Stimulated activated CD8-positive, alpha-beta memory T cell treated with anti-CD3 and anti-CD28 coated beads, Interleukin-2, amount 100 ng/mL, for 48 hours (primary cell): ENCODE measurements at places on chromosomes 4 and X.
A peak's percentile ranks its signal among the peaks of the same experiment; 100 is the strongest.

- DNase-seq: no peak
These were observed 12.3 kb upstream of the ADH5 start for GRCh38 chr4:99100876-99101275.

DNA sequence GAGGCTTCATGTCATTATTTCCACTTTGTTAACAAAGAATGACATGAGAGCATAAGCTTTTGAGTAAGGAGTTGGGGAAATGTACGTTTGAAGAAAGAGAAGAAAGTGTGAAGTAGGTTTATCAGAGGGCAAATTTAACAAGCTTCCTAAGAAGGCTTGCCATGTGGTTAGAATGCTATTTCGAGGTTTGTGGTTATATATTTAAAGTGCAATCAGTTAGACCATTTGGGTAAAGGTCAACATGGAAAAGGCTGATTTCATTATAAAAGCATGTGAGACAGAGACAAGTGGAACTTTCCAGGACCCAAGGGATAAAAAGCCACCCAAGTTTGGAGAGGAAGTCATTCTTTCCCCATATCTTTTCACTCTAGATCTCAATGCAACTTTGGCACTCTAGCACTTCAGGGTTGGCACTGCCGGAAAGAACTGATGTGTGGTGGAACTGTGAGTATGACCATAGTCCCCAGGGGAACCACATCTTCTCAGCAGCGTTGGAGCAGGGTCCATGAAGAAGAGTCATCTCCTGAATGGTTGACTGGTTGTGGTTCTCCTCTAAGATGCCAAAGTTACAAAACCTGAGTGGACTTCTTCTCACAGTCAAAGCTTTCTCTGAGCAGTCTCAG, 529.9 kb downstream of the MID1IP1 start:
- peak; percentile 30 for DNase-seq

DNA sequence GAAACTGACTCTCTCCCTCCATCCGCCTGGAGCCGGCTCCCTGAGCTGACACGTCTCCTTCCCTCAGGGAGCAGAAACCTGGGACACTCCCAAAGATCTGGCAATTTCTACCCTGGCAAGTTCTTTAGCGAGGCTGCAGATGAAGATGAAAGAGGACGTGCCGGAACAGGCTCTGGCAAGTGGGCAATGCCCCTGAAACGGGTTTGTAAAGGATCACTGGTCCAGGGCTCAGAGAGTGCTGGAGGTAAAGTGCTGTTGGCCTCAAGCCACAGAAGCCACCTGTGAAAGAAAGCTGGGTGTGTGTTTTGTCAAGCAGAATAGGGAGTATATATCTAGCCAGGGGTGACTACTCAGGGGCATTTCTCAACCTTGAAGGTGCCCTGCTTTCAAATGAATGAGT, 131.4 kb upstream of the ATP6AP2 start:
- DNase-seq: no peak

GRCh38 chr4:7101692-7102515, 34.0 kb upstream of the GRPEL1 start:
- DNase-seq: peak; percentile 44

DNA sequence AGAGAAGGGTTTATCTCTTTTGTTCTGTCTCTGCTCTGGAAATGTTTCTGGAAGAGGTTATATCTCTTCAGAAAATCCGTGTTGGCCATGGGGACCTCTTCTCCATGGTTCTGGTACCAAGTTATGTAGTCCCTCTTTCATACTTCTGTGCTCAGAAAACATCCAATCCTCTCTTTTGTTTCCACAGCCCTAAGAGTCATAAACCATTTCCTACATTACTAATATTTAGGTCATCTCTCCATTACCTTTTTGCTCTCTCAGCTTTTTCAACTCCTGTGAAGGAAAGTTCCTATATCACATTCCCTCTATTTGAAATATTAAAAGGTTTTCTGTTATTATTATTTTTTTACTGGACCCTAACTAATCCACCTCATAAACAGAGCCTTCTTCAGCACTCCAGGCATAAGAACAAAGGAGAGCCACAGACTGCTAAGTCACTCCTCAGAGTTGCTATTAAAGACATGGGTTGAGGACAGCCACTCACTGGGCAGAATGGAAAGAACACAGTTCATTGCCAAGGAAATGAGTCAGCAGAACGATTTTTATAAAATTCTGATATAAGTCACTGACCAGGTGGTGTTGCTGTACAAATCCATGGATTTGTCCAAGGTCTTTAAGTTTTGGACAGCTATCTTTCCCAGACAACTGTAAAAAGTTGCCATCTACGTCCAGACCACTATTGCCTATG, 122.4 kb upstream of the NPY2R start:
- DNase-seq: no peak

- no peak for DNase-seq
These were observed 157.8 kb upstream of the TTC29 start for GRCh38 chr4:147103403-147103946.

GRCh38 chr4:84238247-84239090, 260.6 kb downstream of the NKX6-1 start:
- no peak for DNase-seq

- DNase-seq: no peak
These were observed 292.2 kb downstream of the NLGN4X start for GRCh38 chrX:5936438-5936837.

- no peak for DNase-seq
These were observed 21.2 kb downstream of the HERC3 start for GRCh38 chr4:88613417-88613875.

GRCh38 chrX:149641432-149641831, 9.8 kb upstream of the TMEM185A start:
- no peak for DNase-seq

DNA sequence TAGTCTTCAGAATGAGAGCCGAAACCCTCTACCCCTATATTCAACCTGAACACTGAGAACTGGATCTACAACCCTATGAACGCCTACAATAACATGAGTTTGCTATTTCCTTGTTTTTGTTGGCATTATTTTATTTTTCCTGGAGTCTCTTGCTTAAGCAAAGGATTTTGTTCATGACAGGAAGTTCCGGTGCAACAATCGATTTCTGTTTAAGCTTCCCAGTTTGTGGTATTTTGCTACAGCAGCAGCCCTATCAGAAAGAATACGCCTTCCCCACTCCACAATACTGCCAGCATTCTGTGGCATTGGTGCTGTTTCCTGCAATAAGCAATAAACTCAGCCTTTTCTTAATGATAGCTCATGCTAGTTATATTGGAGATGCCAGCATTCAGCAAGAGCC, 60.9 kb downstream of the NPY5R start:
- DNase-seq: no peak

DNA sequence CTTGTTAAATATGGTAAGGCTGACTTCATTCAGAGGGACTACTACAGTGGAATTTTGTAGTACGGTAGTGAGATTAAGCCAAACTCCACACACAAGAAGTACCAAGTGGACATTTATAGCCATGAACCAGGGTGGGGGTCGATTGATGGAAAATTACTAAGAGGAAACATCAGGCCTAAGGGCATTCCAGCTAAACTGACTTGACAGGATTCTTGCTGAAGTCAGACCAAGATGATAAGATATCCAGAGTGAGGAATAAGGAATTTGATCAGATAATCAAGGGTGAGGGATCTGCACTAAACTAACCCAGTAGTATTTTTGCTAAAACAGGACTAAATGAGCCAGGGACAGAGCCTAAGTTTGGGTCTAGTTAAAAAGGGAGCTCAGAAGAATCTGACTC, 597.5 kb downstream of the RPA4 start:
- DNase-seq: no peak

- no peak for DNase-seq
These were observed 877 bp upstream of the NKX1-1 start for GRCh38 chr4:1406981-1407656.

GRCh38 chrX:103211012-103211715, 3.7 kb upstream of the BEX4 start:
- DNase-seq: no peak

DNA sequence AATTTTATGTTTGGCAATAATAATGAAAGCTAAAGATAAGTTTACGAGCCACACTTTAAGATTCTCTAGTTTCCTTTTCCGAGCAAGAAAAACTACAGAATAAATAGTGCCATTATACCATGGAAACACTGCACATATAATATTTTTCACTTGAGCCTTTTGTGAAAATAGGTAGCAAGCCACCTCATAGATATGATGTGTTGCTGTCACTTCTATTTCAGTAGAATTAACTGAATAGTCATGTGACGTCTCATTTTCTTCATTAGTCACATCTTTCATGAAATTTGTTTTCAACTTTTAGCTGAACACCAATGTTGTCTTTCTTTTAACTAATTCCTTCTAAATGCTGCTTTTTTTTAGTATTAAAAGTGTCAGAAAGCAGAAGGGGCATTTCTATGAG, 574.3 kb downstream of the INPP4B start:
- no peak for DNase-seq

- DNase-seq: no peak
These were observed 479 bp downstream of the BRCC3 start for GRCh38 chrX:155071694-155072280.

DNA sequence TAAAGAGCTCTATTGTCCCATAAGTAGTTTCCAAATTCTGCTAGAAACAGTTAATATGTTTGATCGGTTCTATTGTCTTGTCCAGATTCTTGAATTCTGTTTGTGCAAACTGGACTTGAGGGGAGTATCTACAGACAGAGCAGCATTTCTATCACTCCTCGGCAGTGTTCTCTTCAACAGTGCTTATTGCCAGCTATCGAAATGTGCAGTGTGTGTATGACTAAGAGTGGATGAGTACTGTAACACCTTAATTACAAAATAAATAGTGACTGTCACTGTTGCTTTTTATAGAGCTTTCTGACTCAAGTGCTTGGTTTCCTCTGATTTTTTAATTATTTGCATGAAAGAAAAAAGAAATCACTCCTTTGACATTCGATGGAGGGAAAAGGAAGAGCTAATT, 274.6 kb downstream of the RPA4 start:
- DNase-seq: no peak

GRCh38 chrX:37378830-37379229, 29.7 kb downstream of the PRRG1 start:
- DNase-seq: no peak

DNA sequence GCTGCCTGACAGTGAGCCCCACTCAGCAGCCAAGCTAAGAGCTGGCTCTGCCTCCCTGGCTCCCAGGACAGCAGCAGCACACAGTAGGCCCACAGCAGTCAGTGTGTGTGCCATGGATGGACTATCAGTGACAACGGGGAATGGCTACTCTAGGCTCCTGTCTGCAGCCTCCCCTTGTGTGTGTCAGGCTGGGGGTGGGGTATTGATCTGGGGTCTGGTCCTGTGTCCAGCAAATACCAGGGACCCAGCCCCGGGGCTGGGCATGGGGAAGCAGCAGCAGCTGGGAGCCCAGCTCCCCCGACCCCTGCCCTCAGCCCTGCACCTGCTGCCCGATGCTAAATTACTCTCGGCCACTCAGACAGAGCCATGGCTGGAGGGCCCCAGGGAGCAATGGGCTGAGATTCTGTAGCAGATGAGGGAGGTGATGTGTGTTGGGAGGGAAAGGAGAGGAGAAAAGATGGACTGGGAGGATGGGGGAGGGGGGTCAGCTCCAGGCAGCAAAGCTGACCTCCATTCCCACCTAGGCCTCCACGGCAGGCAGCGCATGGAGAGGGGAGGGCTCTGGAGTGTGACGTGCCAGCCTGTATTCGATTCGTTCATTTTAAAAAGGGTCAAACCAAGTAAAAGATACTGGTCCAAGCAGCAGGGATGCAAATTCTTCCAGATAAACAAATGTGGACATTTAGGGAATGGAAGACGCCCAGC, 61.3 kb upstream of the CRMP1 start:
- DNase-seq: no peak

DNA sequence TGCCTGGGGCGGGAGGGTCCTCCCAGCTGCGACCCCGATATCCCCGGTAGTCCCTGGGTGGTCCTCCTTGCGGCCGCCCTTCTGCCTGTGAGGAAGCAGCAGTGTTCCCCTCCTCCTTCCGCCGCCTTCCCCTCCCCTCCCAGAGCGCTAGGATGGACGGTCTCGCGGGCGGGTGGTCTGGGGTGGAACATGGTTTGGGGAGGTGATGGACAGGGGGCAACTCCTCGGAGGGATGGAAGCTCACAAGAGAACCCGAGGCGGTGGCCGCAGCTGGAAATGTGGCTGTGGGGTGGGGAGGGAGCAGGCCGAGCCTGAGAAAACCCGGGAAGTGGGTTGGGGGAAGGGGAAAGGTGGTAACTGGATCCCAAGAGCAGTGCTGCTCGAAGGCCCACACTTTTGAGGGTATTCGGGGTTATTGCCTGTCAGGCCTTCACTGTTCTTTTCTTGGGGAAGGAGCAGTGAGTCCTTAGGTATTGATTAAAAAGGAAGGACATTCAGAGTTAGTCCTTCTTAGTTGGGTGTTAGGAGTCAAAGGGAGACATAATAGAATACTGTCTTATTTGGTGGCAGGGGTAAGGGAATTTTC, 581 bp downstream of the UBE2K start:
- DNase-seq: peak; percentile 35

GRCh38 chr4:183469936-183470335, 25.5 kb downstream of the CDKN2AIP start:
- no peak for DNase-seq

DNA sequence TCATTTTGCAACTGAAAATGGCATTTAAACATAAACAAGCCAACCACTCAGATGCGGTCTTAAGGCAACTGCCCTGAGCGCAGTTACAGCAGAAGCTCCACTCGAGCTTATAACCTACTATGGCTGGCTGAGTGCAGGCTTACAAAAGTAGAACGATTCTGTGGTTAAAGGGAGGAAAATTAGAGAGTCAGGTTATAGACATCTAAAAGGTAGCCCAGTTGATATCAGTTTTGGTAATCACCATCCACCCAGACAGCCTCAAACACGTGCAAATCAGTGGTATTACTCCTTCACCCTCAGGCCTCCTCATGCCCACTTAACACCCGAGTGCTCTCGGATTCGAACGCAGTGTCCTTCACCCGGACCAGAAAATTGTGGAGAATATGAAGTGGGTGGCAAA, 3.1 kb downstream of the LEF1 start:
- no peak for DNase-seq

DNA sequence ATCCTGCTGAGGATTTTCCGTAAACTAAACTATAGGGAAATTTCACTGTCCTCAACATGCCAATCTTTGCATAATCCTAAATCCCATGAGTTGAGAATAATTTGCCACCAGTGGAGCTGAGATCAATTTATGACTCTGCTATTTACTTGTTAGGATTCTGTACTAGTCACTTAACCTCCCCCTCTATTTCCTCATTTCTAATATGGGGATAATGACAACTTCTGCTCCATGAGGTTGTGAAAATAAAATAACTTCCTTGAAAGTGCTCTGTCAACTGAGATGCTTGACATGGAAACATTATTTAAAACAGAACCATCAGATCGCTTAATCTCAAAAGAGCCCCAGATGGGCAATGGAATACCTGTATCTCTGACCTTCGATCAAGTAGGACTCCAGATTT, 2.6 kb upstream of the FGF16 start:
- DNase-seq: no peak

DNA sequence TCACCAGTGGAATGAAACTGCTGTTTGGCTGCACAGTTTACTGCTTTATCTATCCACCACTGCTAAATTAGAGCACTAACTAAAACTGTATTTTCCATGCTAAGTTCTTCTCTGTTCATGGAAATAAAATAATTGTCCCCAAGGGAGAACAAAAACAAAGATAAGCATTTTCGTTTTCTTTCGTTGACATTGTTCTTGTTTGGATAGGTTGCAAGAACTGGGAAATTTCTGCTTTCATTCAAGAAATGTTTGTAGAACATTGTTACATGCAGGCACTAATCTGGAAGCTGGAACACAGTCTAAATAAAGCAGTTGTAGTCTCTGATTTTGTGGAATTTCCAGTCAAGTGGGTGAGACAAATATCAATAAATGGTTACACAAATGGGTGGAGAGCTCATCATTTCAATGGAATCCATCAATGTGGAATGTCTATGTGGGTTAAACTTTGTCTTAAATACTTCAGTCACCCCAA, 5.8 kb upstream of the CXCL8 start:
- no peak for DNase-seq

GRCh38 chr4:112003231-112003907, 141.9 kb upstream of the FAM241A start:
- DNase-seq: no peak
